ENCODE measurements at places on chromosomes 2 and 18.

DNA sequence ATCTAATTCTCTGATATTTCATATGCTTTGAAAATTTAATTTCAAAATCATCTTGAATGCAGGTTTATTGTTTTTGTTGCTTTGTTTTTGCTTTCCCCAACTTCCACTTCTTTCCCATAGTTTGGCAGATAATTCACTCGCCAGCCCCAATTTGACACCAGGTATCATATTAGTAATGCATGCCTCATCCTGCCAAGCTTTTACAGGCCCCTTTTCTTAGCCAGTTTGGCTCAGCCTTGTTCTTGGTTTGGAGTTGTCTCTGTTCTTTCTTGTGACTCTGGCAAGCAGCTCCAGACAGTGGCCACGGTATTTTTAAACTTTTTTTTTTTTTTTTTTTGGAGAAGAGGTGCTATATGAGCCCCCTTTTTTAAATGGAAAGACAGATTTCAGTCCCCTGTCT lies 65.3 kb downstream of the PMS1 start:
- DNase-seq = no peak

DNA sequence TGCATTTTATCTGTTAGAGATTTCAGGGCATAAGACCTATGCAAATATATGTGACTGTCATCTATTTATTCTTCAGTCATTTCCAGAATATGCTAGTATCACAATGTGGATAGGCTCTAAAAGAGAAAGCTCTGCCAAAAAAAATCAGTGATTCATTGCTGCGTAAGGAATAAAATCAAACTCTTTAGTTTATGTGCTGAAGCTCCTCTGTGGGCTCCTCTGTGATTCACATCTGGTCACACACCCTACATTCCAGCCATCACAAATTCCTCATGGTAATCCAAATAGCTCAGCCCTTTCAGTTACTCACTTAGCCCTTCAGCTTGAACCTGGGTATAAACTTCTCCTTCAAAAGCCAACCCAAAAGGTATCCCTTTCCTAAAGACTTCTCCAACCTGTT lies 21.4 kb downstream of the DLGAP1 start:
- DNase-seq = no peak

GRCh38 chr2:227152093-227152766 lies 11.8 kb downstream of the COL4A4 start:
- DNase-seq = no peak

DNA sequence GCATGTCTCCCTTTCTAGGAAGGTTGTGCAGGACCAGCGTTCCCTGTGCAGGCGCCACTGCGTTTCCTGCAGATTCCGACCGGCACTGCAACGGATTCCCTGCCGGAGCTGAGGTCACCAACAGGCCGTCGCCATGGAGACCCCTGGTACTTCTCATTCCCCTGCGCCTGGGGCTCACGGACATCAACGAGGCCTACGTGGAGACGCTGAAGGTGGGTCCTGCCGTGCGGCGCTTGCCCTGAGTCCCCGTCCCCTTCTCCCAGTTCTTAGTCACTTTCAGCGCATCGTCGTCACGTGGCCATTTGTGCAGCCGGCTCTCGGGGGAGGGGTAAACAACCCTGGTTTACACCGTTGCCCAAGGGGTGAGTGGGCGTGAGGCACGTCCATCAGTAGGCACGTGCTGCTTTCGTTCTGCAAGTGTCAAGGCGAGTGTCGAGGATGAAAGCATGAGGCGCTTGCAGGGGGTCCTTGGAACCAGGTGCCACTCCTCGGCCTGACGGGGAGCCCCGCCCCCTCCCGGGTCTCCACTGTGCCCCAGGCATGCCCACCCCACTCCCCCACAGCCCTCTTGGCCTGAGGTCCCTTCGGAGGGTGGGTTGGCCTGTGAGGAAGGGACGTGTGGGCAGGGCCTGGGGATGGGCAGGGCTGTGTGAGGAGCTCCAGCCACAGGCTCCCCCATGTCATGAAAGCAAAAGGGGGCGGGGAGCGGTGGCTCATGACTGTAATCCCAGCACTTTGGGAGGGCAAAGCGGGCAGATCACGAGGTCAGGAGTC lies 19.8 kb downstream of the DTYMK start:
- DNase-seq = no peak
